Ascending aorta (tissue), 2 donors: ENCODE measurements at places on chromosomes 1 and 21.

DNA sequence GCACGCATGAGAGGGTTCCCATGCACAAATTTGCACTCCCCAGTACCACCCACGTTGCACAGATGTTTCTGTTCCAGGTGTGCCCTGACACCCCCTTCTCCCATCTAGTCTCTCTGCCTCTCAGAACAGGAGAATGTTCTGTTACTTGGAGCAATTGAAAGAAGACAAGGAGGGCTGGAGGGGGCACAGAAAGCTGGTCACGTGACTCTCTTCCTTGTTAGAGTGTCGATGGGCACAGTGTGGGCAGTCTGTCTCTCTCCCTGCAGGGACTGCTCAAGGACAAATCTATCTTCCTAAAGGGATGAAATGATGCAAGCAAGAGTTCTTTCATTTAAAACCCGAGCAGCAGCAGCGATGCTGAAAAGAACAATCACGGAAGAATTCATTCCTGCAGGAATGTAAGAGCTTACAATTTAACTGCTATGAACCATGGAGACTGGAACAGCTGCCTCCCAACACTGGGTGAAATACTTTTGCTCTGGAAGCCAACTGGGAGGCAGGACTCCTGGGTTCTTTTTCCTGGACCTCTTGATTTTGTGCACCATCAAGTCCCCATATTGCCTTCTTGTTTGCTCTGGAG is 7.3 kb upstream of the KCNA10 start:
- DNase-seq, result no peak

GRCh38 chr1:80047791-80048190 is 1041.3 kb upstream of the ADGRL4 start:
- DNase-seq, result no peak

GRCh38 chr1:67833602-67833940 is 304 bp upstream of the GNG12 start:
- DNase-seq, result peak; percentile 80

GRCh38 chr1:212466898-212467650 is 34.4 kb downstream of the NENF start:
- no peak for DNase-seq

DNA sequence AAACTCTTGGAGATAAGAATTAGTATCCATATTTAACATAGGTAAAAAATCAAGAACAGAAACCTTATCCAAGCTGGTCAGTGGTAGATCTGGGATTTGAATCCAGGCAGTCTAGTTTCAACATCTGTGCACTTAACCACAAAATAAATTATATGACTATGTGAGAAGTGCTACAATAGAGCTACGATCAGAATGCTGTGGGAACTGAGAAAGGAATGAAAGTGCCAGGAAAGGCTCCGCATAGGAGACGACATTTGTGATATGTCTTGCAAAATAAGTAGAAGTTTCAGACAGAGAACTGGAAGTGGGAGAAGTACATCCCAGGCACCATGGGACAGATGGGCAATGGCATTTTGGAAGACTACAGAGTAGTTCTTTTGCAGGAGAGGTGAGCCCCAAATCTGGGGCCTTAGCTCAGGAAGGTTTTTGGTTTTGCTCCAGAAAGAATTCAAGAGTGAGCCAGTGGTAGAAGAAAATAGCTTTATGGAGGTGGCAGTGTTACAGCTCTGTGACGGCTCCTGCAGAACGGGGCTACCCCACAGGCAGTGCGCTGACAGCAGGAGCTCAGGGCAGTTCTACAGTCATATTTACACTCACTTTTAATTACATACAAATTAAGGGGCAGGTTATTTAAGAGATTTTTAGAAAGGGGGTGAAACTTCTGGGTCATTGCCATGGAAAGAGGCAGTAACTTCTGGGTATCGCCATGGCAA is 25.5 kb upstream of the GJA5 start:
- no peak for DNase-seq

GRCh38 chr1:109864047-109864822 is 46.4 kb upstream of the CSF1 start:
- DNase-seq, result no peak

- DNase-seq, result no peak
Measured at GRCh38 chr21:40517646-40518045, 329.3 kb downstream of the DSCAM start.

DNA sequence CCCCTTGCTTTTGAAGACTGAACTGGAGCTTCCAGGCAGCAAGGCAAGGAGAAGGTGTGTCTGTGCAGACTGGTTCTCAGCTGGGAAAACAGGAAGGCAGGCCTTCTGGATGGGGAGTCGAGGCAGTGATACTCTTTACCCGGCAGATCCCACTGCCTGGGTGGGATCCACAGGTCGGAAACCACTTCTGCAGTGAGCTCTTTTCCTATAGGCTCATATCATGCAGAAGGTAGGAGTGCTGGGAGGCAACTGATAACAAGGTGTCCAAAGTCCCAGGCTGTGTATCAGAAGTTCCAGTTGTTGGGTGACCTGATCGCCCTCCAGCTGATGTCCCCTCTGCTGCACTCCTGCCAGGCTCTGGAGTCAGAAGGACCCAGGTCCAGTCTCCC is 17.1 kb downstream of the ACOT11 start:
- DNase-seq, result no peak

DNA sequence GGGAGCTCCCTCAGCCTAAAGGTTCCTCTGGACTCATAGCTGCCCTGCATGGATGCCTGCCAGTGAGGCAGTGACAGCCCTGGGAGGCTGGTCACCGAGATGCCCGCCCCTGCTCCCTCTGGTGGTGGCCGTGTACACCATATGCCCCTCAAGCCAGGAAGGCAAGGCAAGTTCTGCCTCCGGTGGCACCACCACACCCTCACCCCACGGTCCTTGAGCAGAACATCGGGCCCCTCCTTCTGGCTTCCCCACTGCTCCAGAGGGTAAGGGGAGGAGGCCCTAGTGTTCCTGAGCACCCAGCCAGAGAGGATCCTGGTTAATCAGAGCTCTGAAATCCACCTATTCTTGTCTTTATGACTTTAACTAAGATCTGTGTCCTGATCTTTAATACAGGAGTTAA is 1.5 kb upstream of the S100A14 start:
- no peak for DNase-seq

DNA sequence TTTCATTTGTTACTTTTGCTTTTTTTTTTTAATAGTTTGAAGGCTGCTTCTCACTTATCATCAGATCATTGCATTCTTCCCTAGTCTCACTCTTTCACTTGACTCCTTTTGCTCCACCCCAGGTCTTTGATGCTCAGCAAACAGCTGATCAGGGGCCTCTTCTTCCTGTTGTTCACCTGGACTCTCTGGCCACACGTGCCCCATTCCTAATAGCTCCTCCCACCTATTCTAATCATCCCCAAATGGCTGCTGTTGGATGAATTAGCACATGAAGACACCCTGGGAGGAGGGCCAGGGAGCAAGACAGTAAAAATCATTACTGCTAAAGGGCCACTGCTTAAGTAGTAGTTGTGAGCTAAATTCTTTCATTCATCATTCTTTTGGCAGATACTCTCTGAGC is 119.5 kb downstream of the MAB21L3 start:
- DNase-seq, result no peak

DNA sequence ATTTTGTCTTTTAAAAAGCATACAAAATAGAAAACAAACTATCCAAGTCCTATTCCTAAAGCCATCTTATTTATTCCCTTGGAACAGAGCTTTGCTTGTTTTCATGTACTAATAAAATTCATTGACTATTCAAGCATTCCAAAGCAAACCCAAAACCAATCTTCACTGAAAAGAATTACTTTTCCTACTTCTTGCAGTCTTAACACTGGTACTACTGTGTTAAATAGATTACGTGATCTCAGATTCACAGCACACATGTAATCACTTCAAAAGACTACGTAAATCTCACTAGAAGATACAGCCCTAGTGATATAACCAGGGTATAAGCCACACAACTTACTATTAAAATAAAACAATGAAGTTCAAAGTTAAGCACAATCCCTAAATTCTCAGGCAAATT is 39.0 kb downstream of the ZZZ3 start:
- DNase-seq, result no peak
